ENCODE measurements at places on chromosomes 2 and 18.

DNA sequence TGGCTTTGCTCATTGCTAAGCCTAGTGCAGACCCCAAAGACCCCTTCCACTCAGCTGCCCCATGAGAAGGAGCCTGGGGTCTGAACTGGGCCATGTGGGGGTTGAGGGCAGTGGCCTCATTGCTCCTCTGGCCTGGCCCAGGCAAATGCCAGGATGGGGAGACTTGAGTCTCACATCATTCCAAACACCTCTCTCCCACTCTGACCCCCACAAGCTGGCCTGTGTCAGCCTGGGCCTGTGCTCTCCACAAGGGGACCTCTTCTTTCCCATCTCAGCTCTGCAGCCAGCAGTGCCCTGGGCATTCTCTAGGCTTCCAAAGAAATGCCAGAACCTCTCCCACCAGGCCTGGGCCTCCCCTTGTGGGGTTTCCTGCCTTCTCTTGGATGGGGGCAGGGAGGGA, 45.8 kb upstream of the OTOF start:
- no peak for DNase-seq

GRCh38 chr2:151634736-151635467, 99.4 kb downstream of the NEB start:
- DNase-seq, result peak; percentile 55

DNA sequence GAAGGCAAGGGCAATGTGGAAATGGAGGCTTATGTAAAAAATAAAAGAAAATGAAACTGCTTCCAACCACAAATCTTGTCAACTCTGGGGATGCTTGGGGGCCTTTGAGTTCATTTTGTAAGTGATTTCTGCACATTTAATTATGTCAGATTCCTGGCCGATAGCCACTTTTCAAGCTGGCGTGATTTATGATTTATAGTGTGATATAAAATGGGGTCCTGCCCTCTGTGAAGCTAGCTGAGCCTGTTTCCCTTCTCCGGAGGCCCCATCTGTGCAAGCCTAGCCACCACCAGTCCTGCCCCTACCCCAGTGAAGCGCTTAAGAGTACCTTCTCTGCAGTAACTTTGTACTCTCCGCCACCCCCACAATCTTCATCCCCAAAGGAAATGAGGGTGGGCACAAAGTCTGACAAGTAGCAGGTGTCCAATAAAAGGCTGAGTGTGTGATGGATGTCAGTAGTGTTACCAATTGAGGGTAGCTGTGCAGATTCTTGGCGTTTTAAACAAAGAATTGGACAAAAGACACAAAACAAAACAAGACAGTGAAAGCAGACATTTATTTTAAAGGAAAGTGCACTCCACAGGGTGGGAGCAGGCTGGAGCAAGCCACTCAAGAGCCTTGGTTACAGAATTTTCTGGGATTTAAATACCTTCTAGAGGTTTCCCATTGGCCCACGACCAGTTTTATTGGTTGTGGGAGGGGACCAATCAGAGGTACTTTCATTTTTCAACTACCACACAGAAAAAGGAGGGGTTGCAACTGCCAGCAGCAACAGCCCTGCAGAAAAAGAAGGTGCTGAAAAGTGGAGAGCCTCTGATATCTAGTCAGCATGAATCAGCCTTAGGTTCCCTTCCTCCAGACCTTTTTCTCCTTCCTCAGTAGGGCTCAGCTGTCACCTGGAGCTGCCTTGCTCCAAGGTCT, 39.0 kb upstream of the SIX3 start:
- no peak for DNase-seq

DNA sequence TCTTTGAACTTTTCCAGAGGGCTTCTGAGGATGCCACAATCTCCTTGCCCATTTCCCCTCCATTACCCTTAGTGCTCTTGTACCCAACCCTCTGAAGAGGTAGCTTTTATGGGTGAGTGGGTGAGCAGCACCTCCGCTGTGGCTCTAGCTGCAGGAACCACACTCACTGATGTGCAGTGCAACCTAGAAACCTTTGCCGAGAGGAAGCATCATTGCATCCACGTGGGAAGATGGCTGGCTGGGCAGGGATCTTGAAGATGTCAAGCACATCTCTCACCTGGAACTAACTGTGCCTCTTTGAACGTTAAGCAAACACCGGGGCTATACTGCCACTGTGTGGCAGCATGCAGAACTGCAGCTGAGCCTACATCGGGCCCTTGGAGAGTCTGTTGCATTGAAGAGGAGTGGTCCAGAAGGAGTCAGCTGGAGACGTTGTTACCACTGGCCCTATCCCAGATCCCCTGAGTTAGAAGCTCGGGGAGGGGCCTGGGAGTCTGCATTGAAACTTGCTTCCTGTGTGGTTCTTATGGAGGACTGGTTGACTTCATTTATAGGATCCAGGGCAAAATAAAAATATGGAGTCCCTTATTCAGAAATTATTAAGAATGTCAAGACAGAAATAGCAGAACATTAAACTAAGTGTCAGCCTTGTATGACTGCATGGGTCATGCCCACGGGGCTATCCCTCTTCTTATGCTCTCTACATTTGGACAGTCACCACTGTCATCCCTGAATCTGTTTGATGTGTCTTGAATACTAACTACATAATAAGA, 28.7 kb downstream of the IGFBP5 start:
- peak; percentile 82 for DNase-seq

DNA sequence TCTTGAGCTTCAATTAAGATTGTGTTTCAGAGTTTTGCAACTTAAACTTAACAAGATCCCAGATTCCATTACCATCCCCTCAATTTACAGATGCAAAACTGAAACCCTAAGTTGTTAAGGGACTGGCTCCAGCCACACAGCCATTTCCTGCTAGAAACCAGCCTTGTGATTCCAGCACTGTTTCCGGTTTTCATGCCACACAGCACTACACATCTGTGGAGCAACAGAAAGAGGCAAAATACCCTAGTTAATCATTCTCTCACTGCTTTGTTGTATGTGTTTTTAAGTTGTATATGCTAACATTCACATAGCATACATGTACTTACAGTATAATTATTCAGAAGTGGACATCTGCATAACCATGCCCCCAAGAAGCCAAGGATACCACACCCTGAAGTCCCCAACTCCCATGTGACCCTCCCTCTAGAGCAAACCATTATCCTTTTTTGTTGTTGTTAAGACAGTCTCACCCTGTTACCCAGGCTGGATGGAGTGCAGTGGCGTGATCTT, 87.4 kb downstream of the MYO5B start:
- no peak for DNase-seq

GRCh38 chr2:39059366-39059952, 61.4 kb downstream of the SOS1 start:
- peak; percentile 64 for DNase-seq

DNA sequence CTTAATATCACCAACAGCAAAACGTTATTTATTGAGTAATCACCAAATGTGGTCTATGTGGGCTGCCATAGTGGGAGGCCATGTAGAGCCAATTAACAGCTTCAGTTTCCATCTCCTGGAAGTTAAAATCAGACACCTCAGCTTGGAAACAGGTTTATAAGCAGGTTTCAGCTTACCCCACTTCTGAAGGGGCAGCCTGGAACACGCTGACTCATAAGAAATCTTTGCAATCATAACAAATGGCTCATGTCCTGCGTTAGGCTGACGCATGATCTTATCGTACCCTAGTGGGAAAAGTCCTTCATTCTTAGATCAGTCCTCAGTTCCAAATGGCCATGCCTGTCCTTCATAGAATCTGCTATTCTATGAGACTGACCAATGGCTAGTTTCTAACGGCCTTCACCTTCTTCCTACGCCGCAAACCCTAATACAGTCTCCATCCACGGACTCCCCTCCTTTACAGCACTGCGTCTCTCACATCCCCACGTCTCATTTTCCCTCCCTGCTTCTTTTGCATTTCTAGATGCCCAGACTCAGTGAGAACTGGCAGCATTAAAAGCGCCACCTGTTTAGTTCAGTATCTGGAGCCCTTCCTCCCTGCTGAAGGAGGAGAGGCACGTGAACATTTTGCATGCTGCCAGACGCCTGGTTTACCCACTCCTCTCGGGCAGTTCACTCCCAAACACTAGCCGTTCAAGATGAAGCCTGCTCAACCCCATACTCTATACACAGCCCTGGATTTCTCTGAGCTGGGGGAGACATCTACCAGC, 24.2 kb upstream of the BZW1 start:
- DNase-seq, result peak; percentile 98

GRCh38 chr2:200405599-200406298, 99.3 kb downstream of the SPATS2L start:
- DNase-seq, result peak; percentile 89

- DNase-seq, result no peak
Measured at GRCh38 chr2:221563270-221563985, 8.7 kb downstream of the EPHA4 start.

DNA sequence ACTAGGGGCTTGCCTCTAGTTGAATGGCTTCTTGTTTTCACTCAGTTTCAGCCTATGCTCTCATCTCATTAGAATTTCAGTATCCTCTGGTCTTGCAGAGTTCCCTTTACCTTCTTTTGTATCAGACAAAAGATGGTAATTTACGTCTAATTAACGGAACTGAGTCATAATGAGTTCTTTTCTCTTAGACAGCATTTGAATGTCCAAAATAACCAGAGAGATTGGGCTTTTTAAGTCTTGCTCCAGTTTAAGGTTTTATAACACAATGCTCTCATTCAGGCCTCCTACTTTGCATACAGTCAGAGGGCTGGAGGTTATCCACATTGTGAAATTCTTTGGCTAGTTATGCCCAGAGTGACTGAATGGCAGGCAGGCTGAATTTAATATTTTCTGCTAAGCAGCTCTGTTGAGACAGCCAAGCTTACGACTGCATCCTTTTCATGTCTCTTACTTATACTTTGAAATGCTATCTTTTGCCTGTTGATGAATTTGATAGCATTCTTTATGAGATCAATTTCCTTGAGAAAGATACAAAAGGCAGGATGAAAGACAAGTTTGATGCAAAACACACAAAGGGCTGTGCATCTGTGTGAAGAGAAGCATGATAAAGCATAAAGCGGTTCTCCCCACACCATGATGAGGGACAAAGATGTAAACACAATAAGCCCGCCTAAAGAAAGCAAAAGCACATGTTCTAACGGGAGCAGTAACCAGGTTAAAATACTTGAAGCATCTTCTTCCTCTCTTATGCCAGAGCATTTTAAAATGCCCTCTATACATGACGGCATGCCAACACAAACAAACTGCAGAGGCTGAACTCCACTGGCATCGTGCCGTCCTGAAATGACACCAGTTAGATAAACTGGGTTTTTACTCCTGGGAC, 90.0 kb downstream of the CDH2 start:
- DNase-seq, result peak; percentile 25

DNA sequence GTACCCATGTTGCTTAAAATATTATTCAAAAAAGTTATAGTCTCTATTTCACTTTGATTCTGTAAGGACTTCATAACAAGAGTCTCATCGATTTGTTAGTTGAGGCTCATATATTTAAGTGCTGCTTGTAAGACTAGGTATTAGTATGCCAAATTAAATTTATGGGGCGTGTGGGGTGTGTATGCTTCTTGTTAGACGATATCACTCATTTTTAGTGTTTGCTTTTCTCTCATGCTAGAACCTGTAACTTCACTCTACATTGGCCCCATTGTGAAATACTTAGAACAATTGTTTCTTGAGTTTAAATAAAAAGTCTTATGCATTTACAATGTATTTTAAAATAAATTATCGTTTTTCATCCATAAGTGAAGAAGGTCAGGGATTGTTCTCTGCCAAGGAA, 63.6 kb downstream of the CTNNA2 start:
- DNase-seq, result no peak

- DNase-seq, result no peak
Measured at GRCh38 chr2:152385650-152386049, 50.7 kb downstream of the FMNL2 start.

GRCh38 chr2:20590704-20591515, 60.0 kb downstream of the HS1BP3 start:
- no peak for DNase-seq

DNA sequence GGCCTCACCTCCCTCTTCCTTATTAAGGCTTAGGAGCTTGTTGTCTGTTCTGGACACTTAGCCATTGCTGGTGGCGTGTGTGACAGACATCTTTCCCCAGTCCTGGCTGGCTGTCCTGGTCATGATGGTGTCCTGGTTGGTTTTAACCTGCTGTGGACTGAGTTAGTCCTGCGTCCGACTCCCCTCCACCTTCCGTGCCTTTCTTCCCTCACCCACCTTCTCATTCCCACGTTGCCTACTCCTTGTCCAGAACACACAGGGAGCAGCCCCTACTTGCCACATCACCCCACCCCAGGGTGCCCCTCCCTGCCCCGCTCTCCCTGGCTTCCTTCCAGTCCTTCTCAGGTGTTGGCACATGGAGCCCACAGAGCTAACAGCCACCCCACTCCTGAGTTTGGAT, 9.5 kb downstream of the ANO7 start:
- DNase-seq, result no peak

GRCh38 chr2:173511942-173512341, 157.3 kb downstream of the CDCA7 start:
- no peak for DNase-seq

- DNase-seq, result no peak
Measured at GRCh38 chr18:76457957-76458356, 37.1 kb downstream of the ZNF516 start.

DNA sequence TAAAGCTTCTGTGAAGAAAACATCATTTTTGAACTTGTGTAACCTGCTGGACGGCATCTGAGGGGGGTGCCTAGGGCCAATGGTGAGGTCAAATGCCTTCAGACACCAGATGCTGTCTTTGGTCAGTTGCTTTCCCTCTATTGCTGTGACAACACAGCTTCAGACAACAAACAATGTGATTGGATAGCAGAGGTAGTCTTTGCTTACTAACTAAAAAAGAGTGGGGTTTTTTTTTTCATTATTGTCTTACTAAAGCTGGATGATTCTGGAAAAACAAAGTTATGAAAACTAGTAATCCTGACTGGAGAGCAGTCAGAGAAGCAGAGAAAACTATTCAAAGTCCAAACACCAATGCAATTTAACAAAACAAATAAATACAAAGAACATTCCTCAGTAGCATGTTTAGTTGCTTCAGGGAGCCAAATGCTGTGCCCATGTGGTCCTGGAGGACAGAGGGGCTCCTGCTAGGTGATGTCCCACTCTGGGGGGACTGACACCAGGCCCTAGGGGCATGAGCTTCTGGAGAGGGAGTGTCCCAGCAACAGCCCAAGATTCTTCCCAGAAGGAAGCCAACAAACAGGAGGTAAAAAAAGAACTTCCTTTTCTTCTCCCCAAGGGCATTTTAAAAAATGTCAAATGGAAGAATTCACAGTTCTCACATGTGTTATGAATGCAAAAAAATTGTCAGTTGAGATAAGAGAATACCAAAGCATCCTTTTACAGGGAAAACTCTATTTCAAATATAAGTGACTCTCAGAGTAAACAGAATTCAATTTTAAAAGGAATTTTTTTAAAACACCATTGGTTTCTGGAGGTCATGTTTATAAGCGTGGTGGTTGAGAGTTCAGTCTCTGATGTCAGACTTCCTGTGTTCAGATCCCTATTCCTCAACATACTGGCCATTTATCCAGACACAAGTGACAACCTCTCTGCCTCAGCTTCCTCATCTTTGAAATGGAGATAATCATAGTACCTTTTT, 181.1 kb upstream of the PGAP1 start:
- DNase-seq, result no peak
